Effector CD8-positive, alpha-beta T cell (primary cell): ENCODE measurements at places on chromosomes 3 and 15.

- no peak for DNase-seq
Measured at GRCh38 chr15:33623010-33623409, 312.2 kb downstream of the RYR3 start.

- no peak for DNase-seq
Measured at GRCh38 chr15:65595960-65596359, 15.0 kb downstream of the INTS14 start.

- DNase-seq = no peak
Measured at GRCh38 chr3:12707449-12707848, 43.5 kb upstream of the RAF1 start.

- DNase-seq = no peak
Measured at GRCh38 chr3:38755130-38755529, 60.9 kb downstream of the SCN10A start.

DNA sequence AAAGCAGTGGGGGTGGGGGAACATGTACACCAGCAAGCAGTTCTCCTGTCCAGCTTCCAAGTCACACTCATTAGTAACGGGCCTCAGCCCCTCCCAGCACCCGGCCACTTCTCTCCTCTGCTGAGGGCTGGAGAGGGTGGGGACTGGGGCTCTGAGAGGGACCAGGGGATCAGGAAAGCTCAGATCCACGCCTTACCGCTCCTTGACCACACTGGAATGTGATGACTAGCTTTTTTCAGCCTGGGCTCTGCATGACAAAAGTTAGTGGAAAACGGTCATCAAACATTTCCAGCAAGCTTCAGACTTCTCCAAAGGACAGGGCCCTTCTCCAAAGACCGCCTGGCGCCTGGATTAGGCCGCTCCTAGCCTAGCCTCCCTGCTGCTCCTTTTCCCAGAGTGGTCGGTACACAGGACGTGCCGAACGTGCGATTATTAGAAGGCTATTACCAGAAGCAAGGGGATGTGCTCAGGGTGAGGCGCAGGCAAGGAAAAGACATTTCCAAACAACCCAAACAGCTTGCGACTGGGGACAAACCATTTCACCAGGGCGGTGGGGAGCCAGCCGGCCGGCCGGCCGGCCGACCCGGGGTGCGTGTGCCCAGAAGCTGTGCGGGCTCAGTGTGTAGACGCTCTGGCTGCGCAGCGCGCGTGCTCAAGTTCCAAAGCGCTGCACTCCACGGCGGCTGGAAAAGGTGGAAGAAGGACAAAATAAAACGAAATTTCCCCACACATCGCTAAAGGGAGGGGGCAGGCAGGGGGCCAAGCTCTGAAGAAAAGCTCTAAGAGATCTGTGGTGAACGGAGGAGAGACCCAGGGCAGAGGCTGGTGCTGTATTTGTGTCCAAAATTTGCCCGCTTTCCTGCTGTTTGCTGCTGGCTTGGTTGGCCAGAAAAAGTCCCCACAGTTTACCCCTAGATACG, 51.0 kb upstream of the SSR3 start:
- no peak for DNase-seq

- DNase-seq = no peak
Measured at GRCh38 chr3:17709236-17709810, 33.1 kb downstream of the TBC1D5 start.

GRCh38 chr15:66673410-66674322, 28.4 kb upstream of the SMAD6 start:
- DNase-seq = no peak

DNA sequence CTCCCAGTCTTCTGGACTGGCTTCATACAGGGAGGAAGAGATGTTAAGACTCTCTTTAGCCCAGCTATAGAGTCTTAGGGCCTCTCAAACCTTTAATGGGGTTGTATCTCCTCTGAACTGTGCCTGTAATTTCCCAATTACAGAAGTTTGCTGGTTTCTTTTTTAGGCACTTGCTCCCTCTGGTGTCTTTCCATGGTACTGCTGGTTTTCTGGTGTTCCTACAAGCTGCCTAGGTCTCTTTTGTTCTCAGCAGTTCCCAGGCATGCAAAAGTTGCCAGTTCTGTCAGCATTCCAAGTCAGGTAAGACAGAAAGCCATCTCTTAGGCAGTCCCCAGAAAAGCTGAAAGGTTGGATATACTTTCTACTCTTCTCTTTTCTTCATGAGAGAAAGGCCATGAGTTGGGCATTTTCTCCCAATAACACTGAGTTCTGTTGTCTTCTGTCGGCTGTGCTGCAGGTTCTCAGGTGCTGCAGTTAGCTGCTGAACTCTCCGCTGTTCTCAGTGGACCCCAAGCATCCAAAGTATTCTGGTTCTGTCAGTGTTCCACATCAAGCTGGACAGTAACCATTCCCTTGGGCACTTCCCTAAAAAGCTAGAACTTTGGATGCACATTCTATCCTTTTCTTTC, 54.4 kb upstream of the EHHADH start:
- DNase-seq = peak; percentile 4

DNA sequence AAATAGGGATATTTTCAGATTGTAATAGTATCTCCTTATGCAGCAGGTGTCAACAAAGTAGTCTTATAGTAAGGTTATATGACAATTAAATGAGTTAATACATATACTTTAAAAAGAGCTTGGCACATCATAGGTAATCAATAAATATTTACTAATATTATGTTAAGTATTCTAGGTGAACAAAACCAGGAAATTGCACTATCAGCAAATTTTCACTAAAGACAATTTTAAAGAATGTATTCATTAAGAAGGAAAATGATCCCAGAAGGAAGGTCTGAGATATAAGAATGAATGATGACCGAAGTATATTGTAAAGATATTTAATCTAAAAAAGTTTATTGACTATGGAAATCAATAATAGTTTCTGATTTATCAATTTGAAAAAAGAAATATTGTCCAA, 281.9 kb downstream of the ADAMTSL3 start:
- no peak for DNase-seq

- DNase-seq = no peak
Measured at GRCh38 chr3:45009868-45010267, 16.2 kb upstream of the CLEC3B start.

DNA sequence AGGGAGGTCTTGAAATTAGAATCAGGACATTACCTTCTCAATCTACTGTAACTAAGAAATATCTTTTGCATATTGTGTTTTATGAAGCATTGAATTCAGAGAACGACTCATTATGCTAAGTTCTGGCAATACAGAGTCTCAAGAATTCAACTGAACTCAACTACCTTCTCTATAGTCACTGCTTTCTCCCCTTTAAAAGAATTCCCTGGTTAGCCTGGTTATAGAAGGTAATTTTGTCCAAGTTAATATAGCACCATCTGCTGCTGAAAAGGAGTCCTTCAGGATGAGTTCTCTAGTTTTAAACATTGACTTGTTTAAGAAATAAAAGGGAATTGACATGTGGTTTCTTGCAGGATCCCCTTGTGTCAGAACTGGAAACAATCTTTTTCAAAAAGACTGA, 60.2 kb downstream of the IL16 start:
- DNase-seq = no peak

DNA sequence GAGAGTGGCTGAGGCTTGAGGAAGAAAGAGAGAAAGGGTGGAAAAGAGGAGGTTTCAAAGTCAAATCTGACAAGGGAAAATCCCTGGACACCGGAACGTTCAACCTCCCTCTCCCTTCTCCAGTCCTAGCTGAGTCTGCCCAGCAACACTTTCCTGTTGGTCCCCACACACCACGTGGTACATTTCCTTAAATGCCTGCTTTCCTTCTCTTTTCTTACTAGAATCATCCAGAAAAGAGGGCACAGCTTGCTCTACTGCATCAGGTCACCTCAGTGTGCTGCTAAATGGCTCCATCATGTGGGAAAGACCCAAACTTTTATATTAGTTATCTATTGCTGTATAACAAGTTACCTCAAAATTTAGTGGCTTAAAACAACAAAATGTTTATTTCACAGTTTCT, 181.2 kb downstream of the NECTIN3 start:
- no peak for DNase-seq

- DNase-seq = no peak
Measured at GRCh38 chr3:73614419-73614818, 10.3 kb downstream of the PDZRN3 start.

DNA sequence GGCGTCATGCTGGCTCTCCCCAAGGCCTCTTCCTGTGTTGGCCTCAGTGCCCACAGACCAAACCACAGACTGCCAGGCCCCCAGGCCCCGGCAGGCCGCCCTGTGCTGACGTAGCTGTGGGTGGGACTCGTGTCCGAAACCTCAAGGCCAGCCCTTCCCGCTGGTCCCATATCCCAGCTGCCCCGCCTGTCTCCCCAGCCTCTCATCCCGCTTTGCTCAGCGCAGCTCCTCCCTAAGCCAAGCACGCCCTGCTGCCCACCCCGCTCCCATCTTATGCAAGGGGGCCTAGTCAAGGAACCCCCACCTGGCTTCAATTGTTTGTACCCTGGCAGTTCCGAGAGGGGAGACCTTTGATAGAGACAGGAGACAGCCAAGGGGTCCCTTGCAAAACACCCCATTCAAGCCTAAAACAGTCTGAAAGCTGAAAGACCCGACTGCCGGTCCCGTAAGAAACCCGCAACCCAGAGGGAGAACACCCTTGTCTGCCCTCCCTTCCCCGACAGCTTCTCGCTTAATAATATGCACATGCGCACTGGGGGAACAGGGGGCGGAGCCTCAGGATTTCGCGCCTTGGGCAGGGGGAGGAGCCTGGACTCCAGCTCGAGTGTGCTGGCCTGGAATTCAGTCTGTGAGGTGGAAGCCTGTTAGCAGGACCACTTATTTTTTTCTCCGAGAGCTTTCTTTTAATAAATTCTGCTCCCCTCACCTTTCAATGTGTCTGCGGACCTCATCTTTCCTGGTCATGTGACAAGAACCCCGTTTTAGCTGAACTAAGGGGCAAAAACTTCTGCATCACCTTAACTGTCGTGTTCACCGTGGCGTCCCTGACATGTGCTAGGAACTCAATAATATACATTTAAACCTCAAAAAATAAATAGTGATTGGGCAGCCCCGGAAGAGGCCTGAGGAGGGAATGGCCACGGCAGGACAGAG, 17.2 kb downstream of the TNFAIP8L3 start:
- DNase-seq = peak; percentile 33

- no peak for DNase-seq
Measured at GRCh38 chr15:25185791-25186190, 231.0 kb downstream of the SNRPN start.

DNA sequence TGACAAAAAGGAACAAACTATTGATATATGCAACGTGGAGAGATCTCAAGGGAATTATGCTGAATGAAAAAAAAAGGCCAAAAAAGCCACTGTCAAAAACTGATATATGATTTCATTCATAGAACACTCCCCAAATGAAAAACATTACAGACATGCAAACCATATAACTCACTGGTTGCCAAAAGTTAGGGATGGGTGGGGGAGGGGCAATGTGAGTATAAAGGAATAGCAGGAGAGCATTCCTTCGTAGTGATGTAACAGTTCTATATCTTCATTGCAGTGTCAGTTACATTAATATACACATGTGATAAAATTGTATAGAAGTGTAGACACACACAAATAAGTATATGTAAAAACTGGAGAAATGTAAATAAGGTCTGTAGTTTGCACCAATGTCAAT, 12.2 kb downstream of the GBE1 start:
- no peak for DNase-seq

DNA sequence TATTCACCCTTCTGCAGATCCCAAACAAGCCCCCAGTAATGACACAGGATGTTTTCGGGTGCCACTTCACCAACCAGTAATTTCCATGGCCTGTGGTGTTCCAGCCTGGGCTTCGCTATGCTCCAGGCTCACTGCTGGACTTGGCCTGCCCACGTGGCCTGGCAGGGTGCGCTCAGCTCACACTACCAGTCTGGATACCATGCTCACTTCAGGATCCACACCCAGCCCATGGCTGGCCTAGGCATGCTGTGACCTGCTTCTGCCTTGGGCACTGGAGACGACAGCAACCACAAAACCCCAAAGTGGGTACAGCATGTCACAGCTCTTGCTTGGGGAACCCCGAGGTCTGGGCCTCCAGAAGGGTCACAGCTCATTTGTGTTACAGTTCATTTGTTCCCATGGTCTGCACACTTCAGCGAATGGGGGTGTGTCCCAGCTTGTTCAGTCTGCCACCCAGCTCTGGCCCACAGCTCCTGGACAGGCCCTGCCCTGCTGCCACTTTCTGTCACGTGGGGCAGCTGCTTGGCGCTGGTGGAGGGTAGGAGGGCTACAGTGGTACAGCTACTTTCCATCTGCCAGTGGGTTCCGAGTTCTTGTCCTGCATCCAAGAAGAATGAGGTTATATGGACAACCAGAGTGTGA, 650.8 kb downstream of the MCTP2 start:
- DNase-seq = no peak

DNA sequence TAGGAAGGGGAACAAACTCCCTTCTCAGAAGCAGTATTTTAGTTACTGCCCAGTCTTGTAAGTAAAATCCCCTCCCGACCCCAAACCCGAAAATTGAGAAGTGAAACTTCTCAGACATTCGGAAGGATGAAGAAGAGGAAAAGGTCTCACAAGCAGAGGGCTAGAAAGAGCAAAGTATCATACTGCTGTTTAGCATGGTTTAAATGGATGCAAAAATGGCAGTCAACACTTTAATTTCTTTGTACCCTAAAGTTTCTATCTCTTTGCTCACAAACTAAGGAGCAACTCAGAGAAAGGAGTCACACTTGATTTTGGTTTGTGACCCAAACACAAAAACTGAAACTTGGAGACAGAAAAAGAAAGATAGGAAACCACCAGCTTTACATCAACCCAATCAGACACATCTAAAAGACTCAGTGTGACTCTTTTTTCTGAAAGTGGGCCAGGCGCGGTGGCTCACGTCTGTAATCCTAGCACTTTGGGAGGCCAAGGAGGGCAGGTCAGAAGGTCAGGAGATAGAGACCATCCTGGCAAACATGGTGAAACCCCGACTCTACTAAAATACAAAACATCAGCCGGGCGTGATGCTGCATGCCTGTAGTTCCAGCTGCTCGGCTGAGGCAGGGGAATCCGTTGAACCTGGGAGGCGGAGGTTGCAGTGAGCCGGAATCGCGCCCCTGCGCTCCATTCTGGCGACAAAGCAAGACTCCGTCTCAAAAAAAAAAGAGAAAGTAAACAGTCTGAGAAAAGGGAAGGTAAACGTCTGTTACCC, 63.2 kb upstream of the ATP11B start:
- DNase-seq = no peak

- DNase-seq = no peak
Measured at GRCh38 chr3:58556761-58557221, 19.8 kb upstream of the ACOX2 start.

- DNase-seq = no peak
Measured at GRCh38 chr3:172911142-172911541, 160.6 kb downstream of the ECT2 start.

GRCh38 chr3:131072099-131072559, 45.5 kb downstream of the NEK11 start:
- DNase-seq = no peak
